ENCODE measurements at places on chromosomes 5 and 9.

DNA sequence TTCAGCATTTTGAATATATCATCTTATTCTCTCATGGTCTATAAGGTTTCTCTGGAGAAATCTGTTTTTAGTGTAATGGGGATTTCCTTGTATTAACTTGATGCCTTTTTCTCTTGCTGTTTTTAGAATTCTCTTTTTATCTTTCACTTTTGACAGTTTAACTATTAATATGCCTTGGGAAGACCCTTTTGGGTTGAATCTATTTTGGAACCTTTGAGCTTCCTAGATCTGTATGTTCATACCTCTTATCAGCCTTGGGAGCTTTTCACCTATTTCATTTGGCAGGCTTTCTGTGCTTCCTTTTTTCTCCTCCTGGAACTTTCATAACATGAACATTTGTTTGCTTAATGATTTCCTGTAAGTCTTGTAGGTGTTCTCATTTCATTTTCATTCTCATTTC is 22.2 kb downstream of the RCL1 start:
- DNase-seq: no peak

DNA sequence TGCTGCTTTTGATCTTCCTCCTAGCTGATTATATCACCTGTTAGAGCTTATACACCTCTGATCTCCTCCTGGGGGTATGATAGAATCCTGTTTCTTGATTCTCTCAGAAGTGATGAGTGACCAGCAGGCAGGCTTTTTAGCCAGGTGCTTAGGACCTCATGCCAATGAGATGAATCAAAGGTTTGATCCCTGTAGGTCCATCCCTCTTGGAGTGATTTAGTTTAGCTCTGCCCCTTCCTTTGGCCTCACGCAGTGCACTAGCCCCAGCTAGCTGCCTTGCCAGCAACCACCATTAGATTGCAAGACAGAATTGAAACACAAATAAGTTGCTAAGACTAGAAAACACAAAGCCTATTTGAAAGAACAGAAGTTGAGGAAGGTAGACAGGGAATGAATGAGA is 84.4 kb downstream of the ZSWIM6 start:
- DNase-seq: no peak

- no peak for DNase-seq
Measured at GRCh38 chr5:135233477-135233876, 165.6 kb downstream of the MACROH2A1 start.

DNA sequence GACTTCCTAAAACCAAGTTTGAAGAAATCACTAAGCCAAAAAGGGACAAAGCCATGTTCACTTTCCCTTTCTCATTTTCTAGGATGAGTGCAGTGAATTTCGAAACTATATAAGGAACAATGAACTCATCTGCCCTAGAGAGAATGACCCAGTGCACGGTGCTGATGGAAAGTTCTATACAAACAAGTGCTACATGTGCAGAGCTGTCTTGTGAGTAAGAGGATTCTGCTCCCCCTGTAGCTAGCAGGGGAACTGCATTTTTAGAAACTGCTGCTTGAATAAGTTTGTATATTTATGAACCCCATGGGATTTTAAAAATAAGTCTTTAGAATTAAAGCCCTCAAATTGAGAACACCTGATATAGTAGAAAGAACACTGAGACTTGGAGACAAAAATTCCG is 42.7 kb upstream of the SPINK14 start:
- no peak for DNase-seq

DNA sequence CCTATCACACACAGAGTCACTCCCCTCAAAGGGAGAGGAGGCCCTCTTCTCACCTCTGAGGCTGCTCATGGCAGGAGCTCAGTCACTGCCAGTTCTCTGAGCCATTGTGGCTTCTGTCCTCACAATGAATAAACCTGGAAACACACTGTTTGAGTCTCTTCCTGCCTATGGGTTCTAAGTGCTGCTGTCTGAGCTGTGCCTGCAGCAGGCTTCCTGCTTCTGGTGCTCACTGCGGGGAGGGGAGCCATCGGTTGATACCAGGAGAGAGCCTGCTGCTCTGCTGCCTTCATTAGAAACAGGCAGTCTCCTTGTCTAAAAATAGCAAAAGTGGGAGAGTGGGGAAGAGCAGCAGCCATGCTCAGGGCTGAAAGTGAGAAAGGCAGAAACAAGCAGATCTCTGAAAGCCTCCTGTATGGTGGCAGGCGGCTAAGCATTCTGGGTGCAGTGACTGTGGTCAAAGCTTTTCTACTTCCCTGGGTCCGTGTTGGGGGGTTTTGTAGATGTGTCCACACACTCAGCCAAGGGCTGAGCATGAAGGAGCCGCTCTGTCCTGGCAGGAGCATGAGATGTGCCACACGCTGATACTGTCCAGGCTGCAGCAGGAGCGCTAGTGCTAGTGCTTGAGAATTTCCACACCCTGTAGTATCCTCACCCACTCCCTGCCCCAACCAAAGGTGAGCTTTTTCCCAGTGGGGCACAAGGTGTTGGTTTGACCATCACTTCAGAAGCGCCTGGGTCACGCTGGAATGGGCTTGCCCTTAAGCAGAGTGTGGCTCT is 34.2 kb downstream of the PRKACG start:
- no peak for DNase-seq

- no peak for DNase-seq
Measured at GRCh38 chr5:99037668-99038067, 108.9 kb upstream of the CHD1 start.

DNA sequence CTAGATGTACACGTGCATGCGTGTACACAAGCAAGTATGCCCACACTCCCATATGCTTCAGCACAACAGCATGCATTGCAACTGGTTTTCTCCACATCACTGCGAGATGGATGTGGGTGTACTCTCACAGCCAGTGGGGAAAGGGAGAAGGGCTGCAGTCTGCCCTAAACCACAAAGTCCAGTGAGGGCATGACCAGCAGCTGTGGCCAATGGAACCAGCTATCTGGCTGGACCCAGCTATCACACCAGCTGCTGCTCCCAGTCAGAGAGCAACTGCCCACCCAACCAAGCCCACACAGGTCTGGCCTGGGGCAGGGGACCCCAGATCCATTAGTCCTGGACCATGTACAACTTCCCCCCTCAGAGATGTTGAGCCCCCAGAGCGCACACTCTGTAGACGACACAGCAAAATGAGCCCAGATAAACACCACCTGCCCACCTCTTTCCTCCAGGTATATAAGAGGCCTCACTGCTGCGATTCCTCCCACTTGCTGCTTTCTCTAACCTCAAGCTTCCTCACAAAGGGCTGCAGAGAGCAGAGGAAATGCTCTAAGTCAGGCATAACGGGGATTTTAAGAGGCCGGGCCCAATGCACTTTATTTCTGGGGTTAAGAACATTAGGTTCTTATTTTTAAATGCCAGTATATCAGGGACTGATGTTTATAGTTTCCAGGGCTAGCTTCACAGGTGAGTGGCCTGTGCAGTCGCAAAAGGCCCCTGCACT is 39.0 kb downstream of the SHB start:
- DNase-seq: no peak

GRCh38 chr9:91103931-91104330 is 257.8 kb downstream of the AUH start:
- no peak for DNase-seq

DNA sequence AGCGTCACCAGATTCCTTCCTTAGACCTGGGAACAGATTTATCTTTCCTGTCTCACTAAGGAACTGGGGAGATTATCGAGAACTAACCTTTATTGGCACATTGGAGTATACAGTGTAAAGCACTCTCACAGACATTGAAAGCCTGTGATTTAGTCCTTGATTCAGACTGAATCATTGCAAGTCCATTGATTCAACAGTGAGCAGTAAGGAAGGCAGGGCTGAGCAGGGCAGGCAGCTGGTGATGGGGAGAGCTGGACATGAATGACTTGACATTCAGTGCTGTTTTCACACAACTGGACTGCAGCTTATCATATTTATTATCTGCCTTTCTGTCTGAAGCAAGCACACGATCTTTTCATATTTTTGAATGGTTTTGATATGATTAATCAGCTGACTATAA is 16.2 kb downstream of the ISOC1 start:
- DNase-seq: no peak

DNA sequence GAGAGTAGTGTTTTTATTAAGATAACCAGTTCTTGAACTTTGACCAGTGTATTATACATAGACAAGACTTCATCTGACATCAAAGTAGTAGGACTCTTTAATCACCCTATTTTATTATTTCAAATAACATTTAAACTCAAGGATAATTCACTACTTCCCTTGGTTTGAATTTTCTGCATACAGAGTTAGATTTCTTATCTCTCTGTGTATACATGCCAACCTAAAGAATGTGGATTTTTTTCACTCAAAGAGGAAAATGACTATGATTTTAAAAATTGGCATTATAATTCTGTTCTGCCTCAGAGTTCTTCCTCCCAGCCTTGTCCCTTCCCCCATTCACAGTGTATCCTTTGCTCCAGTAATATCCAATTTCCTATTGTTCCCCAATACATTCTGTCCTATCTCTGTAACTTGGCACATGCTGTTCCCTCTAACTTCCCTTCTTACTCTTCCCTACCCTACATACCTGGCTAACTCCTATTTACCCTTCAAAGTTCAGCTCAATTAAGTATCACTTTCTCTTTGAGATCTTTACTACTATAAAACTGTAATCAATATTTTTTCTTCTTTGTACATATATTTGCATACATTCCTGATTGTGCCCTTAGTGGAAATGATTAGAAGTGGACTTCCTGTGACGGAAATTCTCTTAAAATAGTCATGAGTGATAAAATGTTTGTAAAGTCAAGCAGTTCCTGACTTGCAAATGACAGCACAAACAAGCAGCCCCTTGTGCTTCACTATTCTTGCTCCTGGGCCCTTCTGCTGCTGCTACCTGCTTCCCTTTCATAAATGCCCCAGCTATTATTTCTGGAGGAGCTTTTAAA is 38.1 kb upstream of the DENND4C start:
- DNase-seq: no peak

- DNase-seq: no peak
Measured at GRCh38 chr5:127899214-127899610, 184.4 kb upstream of the SLC12A2 start.

GRCh38 chr5:168651648-168652047 is 72.5 kb upstream of the PANK3 start:
- no peak for DNase-seq

- DNase-seq: no peak
Measured at GRCh38 chr5:14374100-14374499, 207.5 kb upstream of the OTULINL start.

DNA sequence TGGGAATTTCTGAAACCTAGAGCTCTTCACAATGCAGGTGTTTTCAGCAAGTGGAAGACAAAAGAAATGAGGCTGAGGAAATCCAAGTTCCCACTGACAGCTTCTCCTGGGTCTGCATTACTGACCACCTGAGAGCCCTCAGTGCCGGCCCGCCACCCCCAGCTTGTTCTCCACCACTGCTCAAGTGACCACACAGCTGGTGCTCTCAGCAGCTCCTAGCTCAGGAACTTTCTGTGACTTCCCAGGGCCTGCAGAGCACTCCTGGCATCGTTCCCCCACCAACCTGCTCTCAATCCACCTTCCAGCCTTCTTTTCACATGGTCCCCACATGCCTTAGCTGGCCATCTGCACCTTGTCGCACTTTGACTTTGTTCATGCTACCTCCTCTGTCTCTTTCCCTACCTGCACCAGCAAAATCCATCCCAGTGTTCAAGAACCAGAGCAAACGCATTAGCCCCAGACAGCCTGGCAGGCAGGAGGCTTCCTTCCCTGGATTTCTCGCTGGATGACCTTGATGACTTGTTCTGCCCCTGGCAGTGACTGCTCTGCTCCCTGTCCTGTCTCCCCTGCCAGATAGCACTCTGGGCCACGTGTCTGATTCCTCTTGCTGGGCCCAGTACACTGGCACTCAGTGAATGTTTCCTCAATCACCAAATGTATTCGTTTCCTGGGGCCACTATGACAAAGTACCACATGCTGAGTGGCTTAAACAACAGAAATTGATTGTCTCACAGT is 35.1 kb upstream of the NANS start:
- DNase-seq: no peak

GRCh38 chr5:76960004-76960625 is 7.3 kb downstream of the CRHBP start:
- DNase-seq: no peak

DNA sequence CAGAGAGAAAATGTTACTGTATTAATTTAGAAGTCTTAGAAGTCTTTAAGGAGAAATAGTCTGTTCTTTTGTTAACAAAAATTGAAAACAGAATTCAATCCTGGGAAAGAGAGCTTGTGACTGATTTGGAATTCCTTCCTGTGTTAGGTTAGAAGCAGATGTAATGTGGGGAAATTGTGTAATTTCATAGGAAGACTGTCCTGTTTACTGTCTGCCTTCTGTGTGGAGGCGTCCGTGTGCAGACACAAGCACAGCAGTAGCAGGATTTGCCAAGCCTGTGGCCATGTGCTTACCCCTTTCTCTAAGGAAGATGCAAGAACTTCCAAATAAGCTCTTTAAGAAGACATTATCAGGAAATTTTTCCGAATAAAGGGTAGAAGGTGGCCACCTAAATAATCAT is 36.7 kb upstream of the F2R start:
- no peak for DNase-seq

DNA sequence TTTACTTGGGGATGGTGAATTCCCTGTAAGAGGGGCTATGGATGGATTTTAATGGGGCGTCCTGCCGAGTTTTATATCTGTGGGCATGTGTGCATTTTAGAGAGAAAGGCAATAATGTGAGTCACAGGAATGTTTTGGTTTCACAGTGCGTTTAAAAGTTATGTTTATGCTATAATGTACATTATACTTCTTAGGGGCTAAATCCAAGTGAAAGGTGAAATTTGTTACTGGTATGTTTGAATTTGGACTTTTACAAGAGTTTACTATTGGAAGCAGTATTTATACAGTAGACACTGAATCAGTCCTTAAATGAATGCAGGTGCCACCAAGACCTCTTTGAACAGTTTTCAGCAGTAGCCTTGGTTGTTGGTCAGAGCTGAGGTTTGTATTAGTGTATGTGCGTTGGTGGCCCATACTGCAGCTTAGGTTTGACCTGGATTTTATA is 5.6 kb downstream of the JMY start:
- no peak for DNase-seq

DNA sequence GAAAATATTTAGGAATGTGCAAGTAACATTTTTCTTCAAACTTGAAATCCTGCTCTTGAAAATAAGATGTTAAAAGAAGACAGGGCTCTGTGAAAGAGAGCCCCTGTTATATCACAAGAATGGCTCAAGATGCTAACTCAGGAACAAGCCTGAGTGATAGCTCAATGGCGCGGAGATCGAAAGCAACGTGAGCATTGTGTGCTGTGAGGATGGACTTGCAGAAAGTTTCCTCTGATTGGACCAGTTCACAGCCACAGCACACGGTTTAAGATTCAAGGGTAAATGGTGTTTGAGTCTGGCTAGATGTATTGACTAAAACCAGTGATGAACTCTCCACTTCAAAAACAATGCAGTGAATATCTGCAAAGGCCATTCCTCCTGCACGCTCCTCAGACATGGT is 2387.0 kb downstream of the MAT2B start:
- DNase-seq: no peak

All from stimulated activated CD4-positive, alpha-beta T cell treated with anti-CD3 and anti-CD28 coated beads, Interleukin-1b, Interleukin-23, amount 100 ng/mL, for 24 hours (primary cell).